Neural progenitor cell (in vitro differentiated cells): ENCODE measurements at places on chromosomes 2 and 18. TPM values are rescaled to one million over a fixed set of nuclear protein-coding genes. Genes with fewer than 3 reads are reported as not detected.

TPGS2 gene
- total RNA-seq, result 262 and 301 TPM in 2 replicates

DNA sequence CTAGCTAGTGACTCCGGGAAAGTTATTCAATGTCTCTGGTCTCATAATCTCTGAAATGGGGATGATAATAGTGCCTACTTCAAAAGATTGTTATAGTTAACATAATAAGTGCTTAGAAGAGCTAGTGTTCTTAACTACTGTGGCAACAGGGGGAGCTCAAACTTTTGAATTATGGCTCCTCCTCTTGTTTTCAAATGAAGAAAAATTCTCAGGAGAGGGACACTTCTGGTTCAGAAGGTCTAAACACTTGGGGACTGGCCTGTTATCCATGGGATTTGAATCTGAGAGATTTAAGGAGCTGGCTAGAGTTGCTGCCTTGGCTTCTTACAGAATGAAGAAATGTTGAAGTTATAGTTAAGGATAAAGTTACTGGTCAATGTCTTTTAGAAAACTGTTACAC lies 92.2 kb upstream of the ITGB6 start:
- DNase-seq, result no peak
- no peak overlapping the region for H3K4me3 ChIP-seq
- no peaks in the 10 kb centered on the region for H3K36me3 ChIP-seq
- H3K4me1 ChIP-seq, result no peaks in the 10 kb centered on the region

- peaks cover 81% of the 10 kb centered on the region for H3K27me3 ChIP-seq
- peaks cover 26% of the 10 kb centered on the region for H3K4me1 ChIP-seq
- H3K27ac ChIP-seq, result no peak overlapping the region
- H3K4me3 ChIP-seq, result peak overlapping the region; percentile 56
- peak; percentile 37 for DNase-seq
Measured at GRCh38 chr18:48136051-48136826, 205.8 kb upstream of the SMAD2 start.

DNA sequence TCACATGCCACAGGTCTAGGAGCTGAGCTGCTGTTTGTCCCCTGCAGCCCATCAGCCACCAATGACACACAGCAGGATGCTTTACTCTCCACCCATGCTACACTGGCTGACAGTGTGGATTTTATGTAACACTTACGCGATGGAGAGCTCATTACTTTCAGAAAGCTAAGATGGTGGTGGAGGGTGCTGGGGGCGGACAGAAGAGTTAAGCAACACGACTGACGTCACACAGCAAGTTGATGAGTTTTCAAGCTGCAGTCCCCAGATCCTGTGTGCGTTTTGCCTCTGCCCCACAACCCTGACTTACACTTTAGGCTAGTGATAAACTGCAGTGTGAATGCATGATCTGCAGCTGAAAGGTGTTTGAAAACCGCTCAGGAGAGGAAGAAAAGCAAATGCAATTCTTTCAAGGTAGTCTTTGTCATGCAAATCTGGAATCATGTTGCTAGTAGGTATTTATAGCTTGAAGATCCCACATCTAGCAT lies 42.4 kb downstream of the MRPS5 start:
- no peaks in the 10 kb centered on the region for H3K4me1 ChIP-seq
- peaks cover 10% of the 10 kb centered on the region for H3K27me3 ChIP-seq
- no peak overlapping the region for H3K27ac ChIP-seq
- no peak for DNase-seq

DNA sequence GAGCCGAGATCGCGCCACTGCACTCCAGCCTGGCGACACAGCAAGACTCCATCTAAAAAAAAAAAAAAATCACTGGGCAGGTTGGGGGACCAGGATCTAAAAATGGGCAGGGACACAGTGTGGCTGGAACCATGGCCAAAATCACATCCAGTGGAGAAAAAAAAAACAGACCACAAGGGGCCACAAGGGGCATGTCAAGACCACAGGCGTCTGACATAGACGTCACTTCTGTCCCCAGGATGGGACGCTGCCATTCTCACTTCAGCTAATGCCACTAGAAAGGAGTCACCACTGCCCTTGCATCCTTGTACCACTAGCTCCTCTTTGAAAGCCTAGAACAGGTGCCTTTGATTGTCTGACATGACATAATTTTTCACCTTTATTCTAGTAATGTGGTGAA lies 2.5 kb upstream of the POMC start:
- peaks cover 81% of the 10 kb centered on the region for H3K27me3 ChIP-seq
- H3K36me3 ChIP-seq, result no peaks in the 10 kb centered on the region
- no peak overlapping the region for H3K27ac ChIP-seq
- no peak for DNase-seq

DNA sequence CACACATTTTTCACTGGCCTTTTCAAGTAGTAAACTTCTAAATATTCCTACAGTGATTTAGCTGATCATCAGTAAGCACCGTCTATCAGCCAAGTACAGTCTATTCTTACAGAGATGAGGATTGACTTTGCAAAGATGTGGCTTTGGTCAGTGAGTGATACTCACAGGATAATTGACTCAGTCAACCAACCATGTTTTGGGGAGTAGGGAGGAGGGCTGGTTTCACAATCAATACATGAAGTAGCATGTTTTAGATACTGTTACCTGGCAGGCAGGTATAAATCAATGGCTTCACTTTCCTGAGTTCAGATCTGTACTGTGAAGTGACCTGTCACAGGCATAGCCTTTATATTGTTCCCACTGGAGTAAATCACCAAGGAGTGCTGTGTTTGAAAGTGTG lies 27.2 kb downstream of the OSBPL6 start:
- no peak overlapping the region for H3K4me3 ChIP-seq
- no peak overlapping the region for H3K27ac ChIP-seq
- H3K4me1 ChIP-seq, result peaks cover 41% of the 10 kb centered on the region
- no peak for DNase-seq

DNA sequence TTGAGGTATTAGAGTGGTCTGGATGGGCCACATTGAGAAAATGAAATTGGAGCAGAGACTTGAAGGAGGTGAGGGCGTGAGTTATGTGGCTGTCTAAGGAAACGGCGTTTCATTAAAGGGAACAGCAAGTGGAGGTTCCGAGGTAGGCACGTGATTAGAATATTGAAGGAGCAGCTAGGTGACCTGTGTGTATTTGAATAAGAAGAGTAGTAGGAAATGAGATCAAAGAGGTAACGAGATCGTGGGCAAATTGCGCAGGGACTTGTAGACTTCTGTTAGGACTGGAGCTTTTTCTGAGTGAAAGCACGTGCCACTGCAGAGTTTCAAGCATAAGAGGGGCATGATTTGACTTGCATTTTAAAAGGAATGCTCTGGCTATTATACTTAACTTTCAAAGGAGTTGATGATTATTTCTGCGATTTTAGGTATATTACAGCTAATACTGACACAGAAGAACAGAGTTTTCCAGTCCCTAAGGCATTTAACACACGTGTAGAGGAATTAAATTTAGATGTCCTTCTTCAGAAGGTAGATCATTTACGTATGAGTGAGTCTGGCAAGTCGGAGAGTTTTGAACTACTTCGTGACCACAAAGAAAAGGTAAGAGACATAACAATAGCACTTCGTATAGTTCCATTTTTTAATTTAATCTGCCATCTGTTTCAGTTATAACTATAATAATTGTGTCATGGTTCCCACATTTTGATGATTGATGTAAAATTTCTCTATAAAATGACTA lies 48.7 kb downstream of the RMDN2 start:
- no peaks in the 10 kb centered on the region for H3K27me3 ChIP-seq
- H3K4me1 ChIP-seq, result no peaks in the 10 kb centered on the region
- no peaks in the 10 kb centered on the region for H3K36me3 ChIP-seq
- no peak overlapping the region for H3K27ac ChIP-seq
- H3K4me3 ChIP-seq, result no peak overlapping the region
- DNase-seq, result no peak

SOX11 gene
- 176 and 178 TPM in 2 replicates for total RNA-seq

DNA sequence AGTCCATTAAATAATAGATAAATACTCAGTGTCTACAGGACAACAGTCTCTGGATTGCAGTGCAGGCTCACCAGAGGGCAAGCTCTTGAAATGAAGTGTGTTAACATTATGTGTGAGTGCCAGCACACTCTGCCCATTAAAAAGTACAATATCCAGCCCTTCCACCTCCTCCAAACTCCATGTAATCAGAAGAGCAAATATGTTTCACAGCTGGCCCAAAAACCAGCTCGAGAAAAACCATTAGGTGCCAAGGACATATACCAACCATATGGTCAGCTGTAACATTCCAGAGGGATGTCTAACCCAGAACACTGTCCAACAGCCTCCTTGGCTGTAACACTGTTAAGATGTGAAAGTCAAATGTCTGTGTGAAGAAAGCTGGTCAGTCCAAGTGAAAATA lies 112.2 kb downstream of the ZNF385B start:
- no peak overlapping the region for H3K4me3 ChIP-seq
- H3K27ac ChIP-seq, result no peak overlapping the region
- H3K36me3 ChIP-seq, result peaks cover 7% of the 10 kb centered on the region
- H3K4me1 ChIP-seq, result no peaks in the 10 kb centered on the region

TMEM178A gene
- total RNA-seq, result 11.8 and 19.2 TPM in 2 replicates

DNA sequence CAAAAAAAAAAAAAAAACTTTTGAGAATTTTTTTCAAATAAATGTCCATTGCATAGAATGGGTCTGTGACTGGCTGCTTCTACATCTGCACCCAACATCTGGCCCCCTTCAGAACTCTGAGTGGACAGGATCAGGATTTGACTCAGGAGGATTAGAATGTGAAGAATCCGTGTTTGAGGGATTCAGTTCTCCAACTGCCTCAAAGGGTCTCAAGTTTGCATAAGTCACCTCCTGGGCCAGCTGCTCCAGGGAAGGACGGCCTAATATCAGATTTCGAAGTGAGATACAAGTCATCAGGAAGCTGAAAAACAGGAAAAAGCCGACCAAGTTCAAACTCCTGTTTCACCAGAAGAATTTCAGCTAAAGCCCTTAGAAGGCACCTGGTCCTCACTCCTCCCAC lies 10.9 kb downstream of the MAT2A start:
- no peaks in the 10 kb centered on the region for H3K36me3 ChIP-seq
- H3K4me3 ChIP-seq, result no peak overlapping the region
- DNase-seq, result no peak

- DNase-seq, result no peak
- no peak overlapping the region for H3K4me3 ChIP-seq
- no peaks in the 10 kb centered on the region for H3K27me3 ChIP-seq
- no peaks in the 10 kb centered on the region for H3K36me3 ChIP-seq
- no peak overlapping the region for H3K27ac ChIP-seq
Measured at GRCh38 chr18:12366784-12367183, 10.2 kb downstream of the AFG3L2 start.

- no peak overlapping the region for H3K4me3 ChIP-seq
- H3K36me3 ChIP-seq, result no peaks in the 10 kb centered on the region
- DNase-seq, result no peak
- H3K4me1 ChIP-seq, result no peaks in the 10 kb centered on the region
- H3K27ac ChIP-seq, result no peak overlapping the region
- H3K27me3 ChIP-seq, result no peaks in the 10 kb centered on the region
Measured at GRCh38 chr2:98923244-98923940, 12.6 kb downstream of the CRACDL start.

DNA sequence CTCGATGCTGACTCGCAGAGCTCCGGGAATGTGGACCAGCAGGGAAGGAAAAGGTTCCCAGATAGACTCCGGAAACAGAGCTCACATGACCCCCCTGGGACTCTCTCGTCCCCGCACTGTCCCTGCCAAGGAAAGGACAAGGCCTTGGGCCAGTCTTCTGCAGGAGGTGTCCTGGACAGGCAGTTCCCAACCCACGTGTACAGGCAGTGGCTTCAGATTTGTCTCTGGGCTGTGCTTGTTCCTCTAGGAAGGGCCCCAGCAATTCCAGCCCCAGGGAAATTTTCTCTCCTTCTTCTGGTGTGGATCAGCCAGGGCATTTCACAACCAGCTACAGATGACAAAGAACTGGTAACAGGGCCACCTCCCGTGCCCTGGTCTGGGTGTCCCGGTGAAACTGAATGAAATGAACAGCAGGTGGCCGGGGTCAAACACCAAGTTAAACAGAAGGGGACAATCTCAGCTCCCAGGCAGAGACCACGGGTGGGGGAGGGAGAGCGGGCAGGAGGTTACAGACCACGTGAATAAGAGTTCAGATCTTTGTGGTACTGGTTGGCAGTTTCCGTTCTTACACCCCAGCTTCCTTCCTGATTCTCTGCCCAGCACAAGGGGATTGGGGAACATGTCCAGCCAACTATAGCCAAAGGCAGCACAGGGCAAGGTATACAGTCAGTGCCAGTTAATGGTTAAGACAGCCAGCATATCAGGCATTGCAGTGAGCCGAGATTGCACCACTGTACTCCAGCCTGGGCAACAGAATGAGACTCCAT lies 52.2 kb upstream of the CAB39 start:
- no peaks in the 10 kb centered on the region for H3K27me3 ChIP-seq
- H3K27ac ChIP-seq, result no peak overlapping the region
- H3K4me3 ChIP-seq, result no peak overlapping the region
- no peak for DNase-seq
- no peaks in the 10 kb centered on the region for H3K36me3 ChIP-seq

- no peak overlapping the region for H3K4me3 ChIP-seq
- H3K27ac ChIP-seq, result no peak overlapping the region
- H3K36me3 ChIP-seq, result no peaks in the 10 kb centered on the region
- DNase-seq, result no peak
Measured at GRCh38 chr2:127471286-127471988, 53.2 kb downstream of the PROC start.

HSBP1L1 gene
- 1.7 TPM in 1 of 2 replicates, not detected in the other for total RNA-seq

- no peaks in the 10 kb centered on the region for H3K27me3 ChIP-seq
- peak overlapping the region; percentile 40 for H3K4me3 ChIP-seq
- peak; percentile 6 for DNase-seq
- H3K27ac ChIP-seq, result no peak overlapping the region
Measured at GRCh38 chr2:197674591-197674990, 796 bp downstream of the RFTN2 start.
